ENCODE measurements at places on chromosomes 11 and 22. TPM values are rescaled to one million over a fixed set of nuclear protein-coding genes. Genes with fewer than 3 reads are reported as not detected.
A peak's percentile ranks its signal among the peaks of the same experiment; 100 is the strongest.

DNA sequence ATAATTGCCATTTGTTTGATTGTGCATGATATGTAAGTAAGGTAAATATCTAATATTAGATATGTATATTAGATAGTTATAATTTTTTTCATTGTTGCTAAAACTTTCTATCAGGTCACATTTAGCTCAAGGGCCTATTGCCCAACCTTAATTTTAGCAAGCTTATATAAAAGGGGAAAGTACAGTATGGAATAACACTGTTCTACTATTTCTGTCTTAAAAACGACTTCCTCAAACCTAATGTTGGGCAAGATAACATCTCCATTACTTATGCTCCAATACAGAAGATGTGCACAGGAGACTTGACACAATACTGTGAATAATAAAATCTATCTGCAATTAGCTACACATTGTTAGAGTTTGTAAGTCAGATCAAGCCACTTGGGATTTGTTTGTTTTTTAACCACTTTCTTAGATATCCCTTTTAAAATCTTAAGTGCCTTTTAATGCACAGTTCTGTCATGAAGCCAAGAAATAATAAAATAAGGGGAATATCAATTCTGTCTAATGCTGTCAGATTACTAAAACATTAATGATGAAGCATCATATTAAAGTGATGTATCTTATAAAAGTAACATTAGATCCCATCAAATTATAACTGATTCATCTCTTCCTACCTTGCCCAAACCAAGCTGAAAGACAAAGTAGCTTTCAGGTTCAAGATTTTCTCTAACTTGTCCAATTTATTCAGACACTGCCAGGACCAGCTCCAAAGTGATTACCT is 98.1 kb downstream of the SIK3 start:
- DNase-seq: no peak

GRCh38 chr11:108222574-108223347 is at the start of the genes ATM and NPAT:
Gene ATM, plus strand, starts transcription at chr11:108223067. Its CDS starts 4,558 bp downstream, at chr11:108227625.
Gene NPAT, minus strand, starts transcription at chr11:108222638. Its CDS starts 102 bp downstream, at chr11:108222536.
- peak; percentile 100 for DNase-seq

GRCh38 chr22:36884349-36885158 is 23.7 kb downstream of the NCF4 start:
- no peak for DNase-seq

DNA sequence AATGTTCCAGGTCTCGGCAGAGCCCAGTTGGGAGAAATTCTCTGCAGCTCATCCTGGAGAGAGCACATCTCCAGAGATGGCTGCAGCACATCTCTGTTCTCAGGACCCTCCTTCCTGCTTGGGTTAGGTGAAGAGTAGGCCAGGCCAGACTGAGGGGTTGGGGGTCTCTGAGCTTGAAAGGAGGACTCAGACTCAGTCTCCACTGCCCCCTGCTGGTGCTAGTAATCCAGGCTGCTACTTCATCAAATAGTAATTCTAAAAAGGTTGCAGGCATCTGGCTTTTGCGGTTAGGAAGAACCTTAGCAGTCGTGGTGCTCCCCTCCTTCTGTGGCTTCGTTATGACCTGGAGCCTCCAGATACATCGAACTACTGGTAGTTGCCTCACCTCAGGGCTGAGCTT is 9.7 kb downstream of the TUB start:
- DNase-seq: peak; percentile 17

DNA sequence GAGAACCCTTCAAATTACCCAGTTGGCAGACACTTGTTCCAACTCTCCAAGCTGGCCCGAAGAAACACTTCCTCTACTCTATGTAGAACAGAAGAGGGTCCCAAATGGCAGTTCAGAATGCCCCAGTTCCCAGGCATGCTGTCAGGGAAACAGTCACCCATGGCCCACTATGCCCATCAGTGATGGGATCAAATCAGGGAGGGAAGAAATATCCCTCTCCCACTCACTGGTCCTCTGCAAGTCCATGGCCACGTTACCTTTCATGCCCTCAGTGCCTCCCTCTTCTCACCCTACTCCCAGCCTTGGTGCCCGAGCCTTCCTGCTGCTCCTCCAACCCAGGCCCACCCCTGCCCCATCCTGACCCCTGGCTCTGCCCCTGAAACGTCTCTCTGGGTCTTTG is 16.6 kb downstream of the APOL3 start:
- DNase-seq: no peak

- no peak for DNase-seq
These were observed 24.8 kb downstream of the DCUN1D5 start for GRCh38 chr11:103067118-103067517.

DNA sequence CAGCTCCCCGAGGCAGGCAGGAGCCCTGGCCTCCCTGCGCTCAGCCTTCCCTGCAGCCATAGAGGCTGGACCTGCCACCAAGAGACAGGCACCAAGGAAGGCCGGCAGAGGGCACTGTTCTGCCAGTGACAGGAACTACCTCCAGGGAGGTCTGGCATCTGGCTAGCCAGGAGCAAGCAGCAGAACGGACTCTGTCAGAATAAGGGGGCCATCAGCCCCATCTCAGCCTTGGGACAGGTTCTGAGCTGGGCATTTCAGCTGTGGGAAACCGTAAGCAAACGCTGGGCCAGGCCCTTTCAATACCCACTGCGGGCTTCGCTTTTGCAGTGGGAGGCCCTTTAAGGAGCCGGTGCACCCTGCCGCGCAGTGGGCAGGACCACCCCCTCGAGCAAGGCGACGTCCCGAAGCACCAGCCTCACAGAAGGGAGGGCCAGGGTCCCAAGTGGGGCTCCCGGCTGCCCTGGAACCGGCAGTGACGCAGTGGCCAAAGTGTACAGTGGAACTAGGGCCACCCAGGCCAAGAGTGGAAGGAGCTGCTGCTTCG is 18.2 kb downstream of the IFT27 start:
- no peak for DNase-seq

GRCh38 chr22:40000171-40000570 is 5.4 kb downstream of the FAM83F start:
- DNase-seq: no peak

The FOLR2 gene
- total RNA-seq: 29.9 TPM

- peak; percentile 90 for DNase-seq
These were observed 3.8 kb downstream of the SMTN start for GRCh38 chr22:31084811-31085492.

GRCh38 chr22:44664149-44664548 is 37.9 kb upstream of the PRR5 start:
- DNase-seq: peak; percentile 91

GRCh38 chr11:68857037-68857586 is 15.4 kb upstream of the CPT1A start:
- no peak for DNase-seq

GRCh38 chr11:110317516-110317932 is 21.1 kb upstream of the RDX start:
- DNase-seq: peak; percentile 59

The GRIA4 gene
- total RNA-seq: 7.7 TPM

- DNase-seq: no peak
These were observed 391.3 kb downstream of the JRKL start for GRCh38 chr11:96781082-96781481.

DNA sequence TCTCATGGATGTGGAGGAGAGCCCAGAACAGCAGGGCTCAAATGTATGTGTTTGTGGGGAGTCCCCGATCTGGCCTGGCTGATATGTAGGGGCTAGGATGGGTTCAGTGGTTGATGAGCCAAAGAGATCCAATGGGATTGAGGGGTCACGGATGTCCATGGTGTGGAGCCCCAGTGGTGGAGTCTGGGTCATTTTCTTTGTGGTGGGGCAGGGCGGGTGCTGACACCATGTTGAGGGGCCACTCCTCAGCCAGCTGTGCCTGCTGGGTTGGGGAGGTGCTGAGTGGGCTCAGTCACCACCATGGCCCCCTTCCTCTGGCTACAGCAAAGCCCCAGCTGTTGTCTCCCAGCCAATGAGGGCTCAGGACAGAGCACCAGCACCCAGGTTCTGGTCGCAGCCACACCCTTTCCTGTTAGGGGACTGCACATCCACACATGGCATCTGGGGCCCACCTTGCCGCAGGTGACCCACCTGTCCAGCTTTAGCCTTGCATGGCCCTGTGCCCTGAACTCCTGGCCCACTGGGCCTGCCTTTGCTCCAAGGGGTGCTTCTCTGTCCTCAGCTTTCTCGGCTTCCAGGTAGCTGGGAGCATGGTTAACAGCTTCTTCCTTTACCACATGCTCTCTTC is 3.2 kb upstream of the GNAZ start:
- no peak for DNase-seq

DNA sequence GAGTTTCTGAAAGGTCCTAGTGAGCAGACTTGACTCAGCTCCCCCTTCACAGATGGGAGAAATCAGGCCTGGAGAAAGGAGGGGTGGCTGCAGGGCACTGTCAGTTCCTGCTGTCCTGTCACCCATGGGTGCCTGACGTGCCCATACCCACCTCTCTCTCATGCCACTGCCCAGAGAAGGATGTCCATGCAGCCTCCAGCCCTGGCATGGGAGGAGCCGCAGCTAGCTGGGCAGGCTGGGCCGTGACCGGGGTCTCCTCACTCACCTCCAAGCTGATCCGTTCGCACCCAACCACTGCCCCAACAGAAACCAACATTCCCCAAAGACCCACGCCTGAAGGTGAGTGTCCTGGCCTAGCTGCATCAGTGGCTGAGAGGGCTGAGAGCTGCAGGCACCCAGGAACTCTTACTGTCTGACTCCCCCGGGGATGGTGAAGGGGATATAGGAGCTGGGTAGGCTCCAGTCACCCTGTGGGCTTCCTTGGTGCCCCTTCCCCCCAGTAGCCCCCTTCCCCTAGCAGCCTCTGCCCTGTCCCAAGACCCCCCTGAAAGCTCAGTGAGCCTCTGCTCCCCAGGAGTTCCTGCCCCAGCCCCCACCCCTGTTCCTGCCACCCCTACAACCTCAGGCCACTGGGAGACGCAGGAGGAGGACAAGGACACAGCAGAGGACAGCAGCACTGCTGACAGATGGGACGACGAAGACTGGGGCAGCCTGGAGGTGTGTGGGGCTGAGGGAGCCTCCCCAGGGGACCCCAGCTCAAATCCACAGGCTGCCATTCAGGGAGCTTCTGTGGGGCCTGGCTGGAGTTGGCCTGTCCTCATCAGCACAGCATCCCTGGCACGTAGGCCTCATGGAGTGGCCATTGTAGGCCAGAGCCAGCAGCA is 11.8 kb downstream of the SCYL1 start:
- DNase-seq: no peak

GRCh38 chr11:74538680-74539079 is 45.2 kb upstream of the LIPT2 start:
- DNase-seq: peak; percentile 14

GRCh38 chr11:94519478-94520084 is 7.3 kb downstream of the C11orf97 start:
- peak; percentile 58 for DNase-seq

The MYO7A gene
- 7.0 TPM for total RNA-seq

DNA sequence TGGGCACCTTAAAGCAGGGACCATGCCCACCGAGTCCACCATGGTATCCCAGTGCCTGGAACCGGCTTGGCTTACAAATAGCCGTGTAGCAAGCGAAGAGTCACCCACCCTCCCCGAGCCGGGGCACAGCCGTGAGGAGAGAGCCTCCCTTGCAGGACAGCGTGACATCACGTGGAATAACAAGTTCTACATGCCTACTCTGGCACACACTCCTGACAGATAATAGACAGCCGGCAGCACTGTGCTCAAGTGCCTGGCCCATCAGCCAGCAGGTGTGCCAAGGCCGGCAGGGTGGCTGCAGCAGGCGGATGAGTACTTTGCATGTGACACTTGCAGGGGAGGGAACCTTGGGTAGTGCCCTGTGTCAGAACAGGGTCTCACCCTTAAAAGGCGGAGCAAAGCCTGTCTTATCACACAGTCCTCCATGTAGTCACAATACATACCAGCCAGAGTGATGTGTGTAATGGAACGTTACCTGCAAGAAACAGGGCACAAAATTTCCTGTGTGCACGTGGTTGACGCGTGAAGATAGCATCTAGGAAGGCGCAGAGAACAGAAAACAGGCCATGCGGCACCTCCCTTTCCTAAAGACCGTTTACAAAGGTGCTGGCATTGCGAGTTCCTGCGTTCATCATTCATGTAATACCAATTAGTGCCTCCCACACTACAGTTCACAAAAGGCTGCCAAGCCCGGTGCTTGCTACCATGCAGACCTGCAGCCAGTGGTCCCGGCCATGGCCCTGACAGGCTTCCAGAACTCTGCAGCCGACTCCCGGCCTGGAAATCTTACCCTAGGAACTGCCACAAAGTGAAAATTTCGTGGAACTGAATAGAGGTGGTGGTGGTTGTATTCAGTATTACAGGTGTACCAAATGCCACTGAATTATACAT is 16.4 kb downstream of the TOM1 start:
- peak; percentile 18 for DNase-seq

The PRR5 gene
- total RNA-seq: 28.4 TPM

DNA sequence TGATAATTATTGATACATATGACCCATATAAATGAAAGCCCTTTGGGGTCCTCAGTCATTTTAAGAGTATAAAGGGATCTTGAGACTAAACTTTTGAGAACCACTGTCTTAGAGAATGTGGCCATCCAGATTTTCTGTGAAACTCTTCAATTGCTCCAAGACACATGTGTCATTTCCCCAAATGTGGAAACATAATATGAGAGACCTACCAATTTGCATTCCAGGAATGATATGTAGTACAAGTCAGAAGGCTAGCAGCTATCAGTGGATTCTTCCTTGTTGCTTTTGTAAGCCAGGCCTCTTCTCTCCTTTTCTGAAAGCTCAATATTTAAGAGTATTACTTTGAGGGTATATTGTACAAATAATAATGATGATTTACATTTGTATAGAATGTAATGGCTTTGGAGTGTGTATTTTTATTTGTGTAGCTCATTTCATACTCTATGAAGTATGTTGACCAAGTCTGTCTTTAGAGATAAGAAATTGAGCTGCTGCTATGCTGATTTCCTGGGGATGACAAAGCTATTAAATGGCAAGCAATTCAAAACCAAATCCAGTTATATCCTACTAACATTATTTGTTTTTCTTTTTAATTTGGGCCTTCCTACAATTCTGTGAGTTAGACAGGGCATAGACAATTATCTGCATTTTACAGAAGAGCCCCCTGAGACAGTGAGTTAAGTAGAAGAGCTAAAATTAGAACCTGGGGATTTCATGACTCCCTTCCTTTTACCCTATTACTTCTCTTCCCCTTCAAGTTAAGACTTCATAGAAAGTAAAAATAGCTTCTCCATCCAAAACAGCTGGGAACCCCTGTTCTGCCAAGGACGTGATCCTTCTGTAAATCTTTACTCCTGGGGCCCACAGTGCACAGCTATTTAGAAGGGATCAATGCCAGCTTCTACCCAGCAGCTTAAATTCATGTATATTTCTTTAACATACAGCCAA is 131.9 kb downstream of the WNT11 start:
- DNase-seq: peak; percentile 77

The NECTIN1 gene
- 4.1 TPM for total RNA-seq

The SLC29A2 gene
- 1.4 TPM for total RNA-seq

The HEPHL1 gene
- total RNA-seq: 0.96 TPM

The DNAL4 gene
- total RNA-seq: 9.9 TPM

The PHLDA2 gene
- total RNA-seq: not detected

GRCh38 chr11:65429724-65430405 is 7.3 kb downstream of the NEAT1 start:
- peak; percentile 74 for DNase-seq

GRCh38 chr11:34795641-34796040 is 120.5 kb downstream of the APIP start:
- DNase-seq: no peak
